NCI-H1436 treated with DMSO at 0.1 percent for 48 hours (cell line): ENCODE measurements at places on chromosomes 6 and 20.

DNA sequence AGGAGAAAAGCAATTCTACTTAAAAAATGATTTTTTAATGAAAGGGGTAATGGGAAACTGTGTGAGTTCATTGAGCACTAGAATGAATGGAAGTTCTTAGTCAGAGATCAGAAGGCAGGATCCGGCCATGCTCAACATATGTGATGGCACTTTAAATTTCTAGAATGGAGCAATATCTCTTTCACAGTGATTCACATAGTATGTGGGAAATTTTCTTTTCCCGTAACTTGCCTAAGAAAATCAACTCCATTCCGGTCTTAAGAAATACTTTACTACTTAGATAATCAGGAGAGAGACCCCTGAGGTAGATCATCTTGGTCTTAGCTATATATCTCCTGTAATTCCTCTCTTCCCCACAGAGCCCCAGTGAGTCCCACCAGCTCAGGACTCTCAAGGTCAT is 131.8 kb downstream of the SCML4 start:
- no peak for DNase-seq

DNA sequence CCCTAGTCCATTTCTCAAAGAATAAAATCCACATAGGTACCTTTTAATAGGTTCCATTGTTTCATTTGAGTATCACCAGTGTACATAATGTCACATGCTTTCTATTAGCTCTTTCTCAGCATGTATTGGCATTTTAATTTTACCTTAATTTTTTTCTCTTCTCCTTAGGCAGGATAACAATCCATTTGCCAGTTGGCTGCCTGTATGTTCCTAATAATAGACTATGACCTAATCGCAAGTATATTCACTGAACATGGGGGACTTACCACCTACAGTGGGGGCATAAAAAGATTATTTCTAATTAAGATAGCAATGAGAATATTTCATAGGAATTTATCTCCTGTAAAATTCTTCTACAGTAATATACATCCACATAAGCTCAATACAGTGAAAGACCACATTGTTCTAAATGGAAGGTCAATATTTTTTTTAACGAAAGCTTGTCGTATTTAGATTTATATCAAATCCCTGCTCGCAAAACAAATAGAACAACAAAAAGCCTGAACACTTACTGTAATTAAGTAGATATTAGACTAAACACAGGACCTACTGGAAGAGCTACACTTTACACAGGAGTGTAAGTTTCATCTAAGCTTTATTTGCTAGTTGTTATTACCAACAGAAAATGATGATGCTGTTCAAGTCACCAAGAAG is 76.4 kb downstream of the OGFRL1 start:
- no peak for DNase-seq

DNA sequence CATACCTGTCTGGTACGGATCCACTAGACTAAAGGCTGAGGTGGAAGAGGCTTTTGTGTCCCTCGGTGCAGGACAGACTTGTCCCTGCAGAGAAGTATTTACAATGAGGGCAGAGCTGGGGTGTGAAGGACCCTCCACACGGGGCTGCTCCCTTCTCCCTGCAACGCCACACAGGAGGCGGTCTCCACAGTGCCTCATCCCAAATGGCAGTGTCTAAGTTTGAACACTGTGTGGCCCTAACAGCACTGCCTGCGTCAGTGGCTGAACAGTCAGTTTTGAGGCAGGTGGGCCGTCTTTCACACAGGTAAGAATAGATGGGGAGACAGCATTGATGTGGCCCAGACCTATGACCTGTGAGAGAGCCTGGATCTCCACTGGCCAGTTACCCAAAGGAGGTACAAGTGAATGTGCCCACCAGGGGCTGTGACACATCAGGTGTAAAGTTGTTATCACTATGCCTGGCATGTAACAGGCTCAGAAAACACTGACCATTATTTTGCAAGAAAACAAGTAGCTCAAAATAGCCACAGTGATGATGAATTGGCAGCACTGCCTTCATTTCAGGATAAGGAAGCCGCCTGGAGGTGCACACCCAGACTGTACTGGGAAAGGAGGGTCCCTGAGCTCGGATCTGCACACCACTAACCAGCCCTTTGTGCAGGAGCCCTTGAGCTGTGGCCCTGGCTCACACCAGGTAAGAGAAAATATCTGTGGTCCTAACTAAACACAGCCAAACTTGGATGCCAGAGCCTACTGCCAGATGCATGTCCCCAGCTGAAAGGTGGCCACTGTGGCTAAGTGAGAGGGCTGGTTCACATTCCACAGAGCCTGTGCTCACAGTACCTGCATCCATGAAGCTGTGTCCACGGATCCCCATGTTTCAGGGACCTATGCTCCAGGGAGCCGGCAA is 246.7 kb downstream of the DLL1 start:
- no peak for DNase-seq

GRCh38 chr6:6004390-6004995 is 2.2 kb downstream of the NRN1 start:
- DNase-seq = no peak

GRCh38 chr6:11654876-11655275 is 117.3 kb downstream of the TMEM170B start:
- no peak for DNase-seq
